ENCODE measurements at places on chromosomes 5 and 9.

- no peak for DNase-seq
These were observed 170.0 kb upstream of the RGMB start for GRCh38 chr5:98603456-98603855.

- DNase-seq, result no peak
These were observed 91.3 kb upstream of the GPBP1 start for GRCh38 chr5:57082441-57083067.

- DNase-seq, result no peak
These were observed 56.0 kb upstream of the SLC25A51 start for GRCh38 chr9:37959976-37960375.

- DNase-seq, result no peak
These were observed 7.2 kb downstream of the ZDHHC12 start for GRCh38 chr9:128716581-128717254.

DNA sequence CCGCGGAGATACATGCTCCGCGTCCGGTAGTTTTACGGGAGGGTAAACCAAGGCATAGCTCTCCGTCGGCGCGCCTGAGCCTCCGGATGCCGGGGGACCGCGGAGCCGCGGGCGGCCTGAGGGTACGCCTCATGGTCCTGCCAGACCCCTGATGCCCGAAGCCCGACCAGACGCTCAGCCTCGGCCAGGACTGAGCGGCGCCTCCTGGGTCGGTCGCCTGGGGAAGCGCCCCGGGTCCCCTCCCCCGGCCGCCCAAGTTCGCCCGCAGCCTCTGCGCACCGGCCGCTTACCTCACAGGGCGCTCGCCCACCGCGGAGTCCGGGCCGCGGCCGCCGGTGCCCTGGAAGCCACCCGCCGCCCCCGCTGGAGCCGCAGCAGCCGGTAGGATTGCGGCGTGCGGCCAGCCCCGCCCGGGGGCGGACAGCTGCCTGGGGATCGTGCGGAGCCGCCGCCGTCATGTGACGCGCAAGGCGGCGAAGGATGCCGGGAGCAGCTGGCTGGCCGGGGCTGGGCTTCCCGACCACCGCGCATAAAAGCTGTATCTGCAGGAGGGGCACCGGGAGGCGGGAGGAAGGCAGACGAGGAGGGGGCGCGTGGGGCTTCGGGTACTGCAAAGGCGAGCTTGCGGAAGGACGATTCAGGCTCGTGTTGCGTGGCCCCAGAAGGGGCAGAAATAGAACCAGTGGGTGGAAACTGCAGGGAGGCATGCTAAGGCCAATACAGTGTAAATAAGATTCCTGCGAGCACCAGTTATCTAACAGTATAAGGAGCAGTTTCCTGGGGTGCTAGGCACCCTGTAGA lies at the start of gene FBXO10:
FBXO10 (minus strand) TSS at position 460 of the 801 bp plus-strand sequence. CDS start 34,612 bp downstream, outside the sequence.
- DNase-seq, result no peak

DNA sequence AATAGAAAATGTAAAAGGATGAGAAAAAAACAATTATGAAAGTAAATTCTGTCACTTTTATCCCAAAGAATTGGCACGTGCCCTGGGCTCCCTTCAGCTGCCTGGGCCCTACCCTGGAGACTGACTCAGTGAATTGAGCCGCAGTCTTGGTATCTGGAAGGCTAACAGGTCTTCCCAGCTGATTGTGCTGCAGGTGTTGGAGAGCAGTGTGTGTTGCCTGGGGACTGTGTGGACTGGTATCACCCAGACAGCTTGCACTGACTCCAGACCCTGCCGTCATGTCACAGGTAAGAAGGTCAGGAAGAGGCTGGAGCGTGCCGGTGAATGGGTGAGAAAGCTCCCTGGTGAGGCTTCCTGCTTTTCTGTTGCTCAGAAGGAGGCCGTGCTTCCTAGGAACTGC lies 83.3 kb downstream of the AOPEP start:
- DNase-seq, result no peak

Measured in cortex of kidney (tissue), 1 donor.